ENCODE measurements at places on chromosomes 5 and 9.
A peak's percentile ranks its signal among the peaks of the same experiment; 100 is the strongest.

DNA sequence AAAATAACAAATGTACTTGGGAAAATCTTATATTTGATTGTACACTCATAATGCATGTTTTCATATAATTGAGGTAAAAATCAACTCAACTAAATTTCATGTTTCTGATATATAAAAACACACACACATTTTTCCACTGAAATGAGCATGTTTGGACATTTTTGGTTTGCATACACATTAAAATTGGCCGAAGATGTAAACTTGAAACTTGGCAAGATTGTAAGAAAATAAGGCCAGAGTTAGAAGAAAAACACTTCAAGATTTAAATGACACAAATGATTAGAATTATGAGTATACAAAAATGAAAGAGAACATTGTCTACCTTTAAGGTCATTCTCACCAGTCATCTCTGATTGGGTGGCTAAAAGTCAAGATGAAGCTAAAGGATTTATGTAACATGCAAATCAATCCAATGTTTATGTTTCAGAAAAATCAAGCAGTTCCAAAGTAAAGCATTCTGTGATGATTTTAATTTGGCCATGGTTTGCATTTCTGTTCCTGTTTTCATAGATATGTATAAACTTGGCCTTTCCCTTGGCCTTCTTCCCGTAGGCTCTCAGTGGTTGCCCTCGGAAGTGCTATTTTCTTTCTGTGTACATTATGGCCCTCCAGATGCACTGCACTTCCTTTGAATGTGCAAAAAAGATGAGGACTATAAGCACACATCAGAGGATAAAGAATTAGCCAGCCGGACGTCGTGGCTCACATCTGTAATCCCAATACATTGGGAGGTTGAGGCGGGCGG, 1105.4 kb upstream of the DMAC1 start:
- DNase-seq, result no peak

- no peak for DNase-seq
Observed at GRCh38 chr5:65753189-65753588, 31.2 kb downstream of the NLN start.

DNA sequence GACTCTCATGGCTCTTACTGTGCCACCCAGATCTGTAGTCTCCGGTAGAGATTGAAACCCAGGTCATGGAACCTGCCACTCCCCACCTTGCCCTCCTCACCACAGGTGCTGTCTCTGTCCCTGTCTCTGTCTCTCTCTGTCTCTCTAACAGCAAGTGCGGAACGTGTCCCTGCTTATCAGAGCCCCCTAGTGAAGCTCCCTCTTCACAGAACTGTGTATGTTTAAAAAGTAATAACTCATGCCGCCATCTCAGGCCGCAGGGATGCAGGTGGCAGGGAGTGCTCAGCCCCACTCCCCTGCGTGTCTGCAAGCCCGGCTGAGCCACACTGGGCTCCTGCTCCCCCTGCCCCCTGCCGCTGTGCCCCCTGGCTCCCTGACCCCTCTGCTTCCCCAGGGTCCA, 43.8 kb downstream of the UNC5A start:
- no peak for DNase-seq

GRCh38 chr9:130138171-130138653, 34.0 kb upstream of the NCS1 start:
- DNase-seq, result peak; percentile 9

DNA sequence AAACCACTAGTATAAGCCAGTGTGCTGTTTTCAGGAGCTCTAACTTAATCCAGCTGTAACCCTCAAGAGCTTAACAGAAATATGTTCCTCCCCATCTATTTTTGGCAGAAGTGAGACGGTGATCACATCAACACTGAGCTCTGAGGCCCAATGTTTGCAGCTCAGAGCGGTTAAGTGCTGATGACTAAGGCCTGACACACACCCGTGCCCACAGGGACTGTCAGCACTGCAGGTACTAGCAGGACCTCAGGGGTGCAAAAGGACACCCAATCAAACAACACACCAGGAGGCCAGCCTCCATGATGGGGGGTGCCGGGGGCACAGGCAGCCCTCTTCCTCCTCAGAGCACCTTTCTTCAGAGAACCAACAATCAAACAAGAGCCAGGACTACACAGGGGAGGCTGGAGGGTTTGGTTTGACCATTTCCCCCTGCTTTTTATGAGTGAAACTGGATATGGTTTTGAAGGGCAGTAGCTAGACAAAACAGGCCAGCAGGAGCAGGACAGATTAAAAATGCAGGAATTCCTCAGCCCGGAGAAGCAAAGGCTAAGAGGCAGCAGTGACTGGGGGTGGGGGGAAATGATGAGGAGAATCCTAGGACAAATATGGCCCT, 61.3 kb downstream of the RAPGEF1 start:
- DNase-seq, result peak; percentile 52

GRCh38 chr5:118435131-118435530, 553.2 kb downstream of the DTWD2 start:
- no peak for DNase-seq

DNA sequence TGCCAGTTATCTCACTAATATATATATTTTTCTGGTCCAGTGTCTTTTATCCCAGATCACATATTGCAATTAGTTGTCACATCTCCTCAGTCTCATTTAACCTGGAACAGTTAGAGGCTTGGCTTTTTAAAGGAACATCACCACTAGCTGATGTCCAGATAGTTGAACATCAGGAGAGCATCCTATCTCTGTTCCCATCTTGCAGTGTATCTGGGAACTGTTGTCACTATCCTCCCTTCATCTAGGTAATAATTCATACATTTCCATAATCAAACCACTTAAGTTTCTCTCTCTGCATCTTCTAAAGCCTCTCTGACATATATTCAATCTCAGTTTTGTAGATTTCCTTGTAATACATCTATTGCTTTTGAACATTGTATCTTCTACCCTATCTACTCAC, 175.7 kb downstream of the ARHGAP26 start:
- no peak for DNase-seq

DNA sequence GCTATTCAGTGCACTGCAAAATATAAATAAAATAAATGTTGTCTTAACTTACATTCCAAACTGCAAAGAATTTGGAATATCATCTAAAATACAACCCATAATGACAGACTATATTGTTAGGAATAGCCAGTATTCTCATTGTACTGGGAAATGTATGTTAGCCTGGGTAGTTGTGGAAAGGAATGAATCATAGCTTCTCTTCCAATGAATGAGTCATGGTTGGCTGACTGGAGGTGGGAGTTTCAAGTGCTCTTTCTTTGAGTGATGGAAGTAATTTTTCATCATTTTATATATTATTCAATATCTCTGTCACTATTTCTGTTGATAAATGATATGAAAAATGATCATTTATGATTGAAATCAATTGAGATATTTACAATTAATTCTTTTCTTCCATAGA, 158.6 kb upstream of the ARRDC3 start:
- DNase-seq, result no peak

- no peak for DNase-seq
Observed at GRCh38 chr9:83967073-83967472, 12.9 kb downstream of the HNRNPK start.

DNA sequence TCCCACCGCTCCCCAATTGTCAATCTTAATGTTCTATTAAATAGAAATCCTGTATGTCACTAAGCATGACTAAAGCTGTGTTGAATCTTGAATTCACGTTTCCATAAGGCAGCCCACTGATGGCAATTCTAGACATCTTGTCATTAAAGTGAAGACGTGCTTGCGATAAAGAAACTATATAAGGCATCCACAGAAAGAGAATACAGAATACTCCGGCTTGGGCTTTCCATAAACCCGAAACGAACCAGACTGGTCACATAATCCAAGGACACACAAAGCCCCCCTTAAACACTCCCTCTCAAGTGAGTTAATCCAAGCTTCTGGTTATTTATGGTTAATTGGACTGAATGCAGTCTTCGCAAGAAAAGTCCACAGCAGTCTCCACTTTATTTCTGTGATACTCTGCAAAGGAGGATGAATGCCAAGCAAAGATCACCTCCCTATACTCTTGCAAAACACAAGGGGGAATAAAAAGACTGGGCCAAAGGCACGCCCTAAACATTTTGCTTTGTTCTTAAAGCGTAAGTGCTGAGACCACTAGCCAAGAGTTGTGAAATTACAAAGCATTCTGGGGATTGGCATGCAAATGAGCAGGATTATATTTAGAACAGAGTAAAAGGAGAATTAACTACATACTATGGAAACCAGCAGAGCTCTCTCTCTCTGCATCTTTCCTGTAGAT, 54.7 kb downstream of the DPYSL3 start:
- DNase-seq, result no peak

DNA sequence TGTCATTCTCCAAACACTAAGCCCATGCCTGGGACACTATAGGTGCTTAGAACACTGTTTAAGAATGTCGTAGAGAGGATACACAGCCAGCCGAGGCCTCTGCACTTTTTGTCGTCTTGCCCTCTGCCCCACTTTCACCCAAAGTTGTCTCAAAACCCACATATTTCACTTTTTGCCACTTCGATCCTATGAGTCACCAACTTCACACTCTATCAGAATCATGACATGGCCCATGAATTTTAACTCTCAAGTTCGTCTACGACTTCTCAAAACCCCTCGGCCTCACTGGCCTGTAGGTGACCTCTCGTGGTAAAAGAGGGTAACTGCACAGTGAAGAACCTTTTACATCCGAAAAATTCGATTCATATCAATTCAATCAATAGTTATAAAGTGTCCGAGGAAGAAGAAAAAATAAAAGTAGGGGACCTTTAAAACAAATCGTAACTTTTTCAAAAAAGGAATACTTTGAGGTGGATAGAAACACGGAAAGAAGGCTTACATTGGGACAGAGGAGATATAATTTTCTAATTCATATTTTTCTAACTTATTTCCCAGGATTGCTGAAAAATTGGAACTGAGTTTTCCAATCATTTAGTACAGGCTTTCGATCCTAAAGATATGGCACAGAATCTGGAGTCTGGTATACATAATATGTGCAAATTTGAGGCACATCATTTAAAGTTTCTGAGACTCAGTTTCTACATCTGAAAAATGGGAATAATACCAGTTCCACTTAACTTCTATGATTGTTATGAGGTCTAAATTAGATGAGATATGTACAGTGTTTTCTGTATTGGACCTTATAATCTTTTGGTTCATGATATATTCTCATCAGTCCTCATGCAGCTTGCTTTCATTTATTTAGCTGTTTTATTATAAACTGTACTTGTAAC, 122.6 kb downstream of the APBA1 start:
- peak; percentile 33 for DNase-seq

GRCh38 chr5:94998670-94999069, 286.2 kb downstream of the MCTP1 start:
- DNase-seq, result no peak

GRCh38 chr9:10876333-10876732, 263.5 kb upstream of the PTPRD start:
- DNase-seq, result no peak

- peak; percentile 32 for DNase-seq
Observed at GRCh38 chr5:150523472-150524350, 15.8 kb downstream of the NDST1 start.

DNA sequence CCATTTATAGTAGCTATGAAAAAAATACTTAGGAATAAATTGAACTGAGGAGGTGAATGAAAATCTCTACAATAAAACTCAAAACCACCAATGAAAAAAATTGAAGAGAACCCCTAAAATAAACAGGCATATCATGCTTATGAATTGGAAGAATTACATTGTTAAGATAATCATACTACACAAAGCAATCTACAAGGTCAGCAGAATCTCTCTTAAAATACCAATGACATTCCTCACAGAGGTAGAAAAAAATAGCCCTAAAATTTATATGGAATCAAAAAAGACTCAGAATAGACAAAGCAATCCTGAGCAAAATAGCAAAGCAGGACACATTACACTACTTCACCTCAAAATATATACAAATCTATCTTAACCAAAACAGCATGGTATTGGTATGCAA, 23.2 kb downstream of the PRDM9 start:
- DNase-seq, result no peak

DNA sequence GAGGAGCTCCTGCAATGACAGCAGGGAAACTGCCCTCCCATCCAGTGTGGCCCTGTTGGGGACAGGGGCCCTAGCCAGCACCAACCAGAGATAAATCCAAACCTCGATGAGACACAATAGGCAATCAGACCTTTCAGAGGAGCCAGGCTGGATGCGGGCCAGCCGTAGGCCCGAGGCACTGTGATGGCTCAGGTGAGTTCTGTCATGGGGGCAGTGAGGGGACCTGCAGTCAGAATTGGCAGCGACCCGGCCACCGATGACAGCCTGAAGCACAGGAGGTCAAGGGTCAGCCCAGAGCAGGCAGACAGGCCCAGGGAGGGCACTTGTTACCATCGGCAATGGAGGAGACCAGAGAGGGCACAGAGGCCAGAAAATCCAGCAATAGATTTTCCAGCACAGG, 90.8 kb downstream of the FRMD3 start:
- DNase-seq, result no peak

DNA sequence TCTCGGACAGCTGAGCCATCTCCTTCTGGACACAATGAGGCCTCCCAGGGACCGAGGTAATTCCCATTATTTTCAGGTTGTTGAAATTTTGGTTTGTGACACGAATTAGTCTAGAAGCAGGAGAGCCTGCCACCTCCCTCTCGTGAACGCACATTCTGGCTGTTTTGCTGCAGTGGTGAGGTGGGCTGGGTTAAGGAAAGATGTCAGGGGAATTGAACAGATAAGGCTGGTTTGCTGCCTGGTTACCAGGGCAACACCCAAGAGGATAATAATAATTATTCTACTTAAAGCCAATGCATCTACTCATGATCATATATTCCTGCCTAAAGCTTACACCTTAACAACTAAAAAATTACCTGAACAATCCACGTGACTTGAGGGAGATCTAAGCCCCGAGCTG, 38.1 kb downstream of the DDX31 start:
- DNase-seq, result no peak

DNA sequence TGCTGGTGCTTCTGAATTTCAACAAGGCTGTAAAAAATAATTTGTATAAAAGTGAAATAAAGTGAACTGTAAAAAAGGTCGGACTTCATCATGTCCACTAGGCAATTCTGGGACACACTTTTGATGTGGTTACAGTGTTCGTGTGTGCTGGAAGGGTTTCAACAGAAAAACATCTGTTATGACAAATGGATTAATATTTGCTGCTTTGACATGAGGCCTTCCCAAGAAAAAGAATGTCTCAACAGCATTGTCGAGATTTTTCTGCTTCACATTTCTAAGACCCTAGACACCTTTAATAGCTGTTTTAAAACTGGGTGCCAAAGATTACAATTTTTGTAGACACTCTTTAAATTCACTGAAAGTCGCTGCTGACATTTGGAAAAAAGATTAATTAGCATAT, 216.6 kb downstream of the SLC12A2 start:
- DNase-seq, result no peak

DNA sequence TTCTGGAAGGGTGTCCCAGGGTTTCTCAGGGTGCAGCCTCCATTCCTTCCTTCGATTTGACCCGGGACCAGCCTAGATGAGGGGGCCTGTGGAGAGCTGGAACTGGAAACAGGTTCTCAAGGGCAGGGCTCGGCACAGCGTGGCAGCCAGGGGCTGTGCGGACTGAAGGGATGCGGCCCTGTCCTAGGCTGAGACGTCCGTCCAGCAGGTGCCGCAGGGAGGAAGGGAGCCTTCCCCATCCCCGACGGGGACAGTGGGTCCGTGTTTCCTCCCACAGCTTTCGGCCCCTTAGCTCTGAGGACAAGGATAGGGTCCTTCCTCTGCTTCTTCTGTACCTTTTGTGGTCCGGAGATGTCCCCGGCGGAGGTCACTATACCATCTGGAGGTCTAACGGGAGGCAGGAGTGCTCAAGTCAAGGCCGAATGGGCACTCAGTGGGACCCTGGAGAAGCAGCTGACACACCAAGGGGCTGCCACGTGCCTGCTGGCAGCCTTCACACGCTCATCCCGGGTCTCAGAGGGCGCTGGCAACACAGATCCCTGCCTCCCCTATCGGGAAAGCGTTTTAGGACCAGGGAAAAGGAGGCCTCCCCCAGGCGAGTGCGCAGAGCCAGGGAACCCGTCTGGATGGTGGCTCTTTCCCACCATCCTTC, 49.9 kb downstream of the USP20 start:
- peak; percentile 23 for DNase-seq
